ENCODE measurements at places on chromosomes 16 and 17.

- peak; percentile 44 for DNase-seq
These were observed 3.1 kb upstream of the KRT36 start for GRCh38 chr17:41492771-41493170.

DNA sequence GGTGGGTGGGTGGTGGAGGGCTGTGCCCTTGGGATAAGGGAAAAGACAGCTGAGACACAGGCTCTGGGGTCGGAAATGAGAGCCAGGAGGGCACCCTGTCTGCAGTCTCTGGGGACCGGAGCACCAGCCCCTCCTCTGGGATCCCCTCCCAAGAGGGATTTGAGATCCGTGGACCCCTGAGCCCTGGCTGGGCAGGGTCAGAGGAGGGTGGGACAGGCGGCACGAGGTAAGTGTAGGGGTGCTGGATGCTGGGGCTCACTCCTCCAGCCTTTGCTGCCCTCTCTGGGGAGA is 425 bp downstream of the SGSH start:
- peak; percentile 2 for DNase-seq

DNA sequence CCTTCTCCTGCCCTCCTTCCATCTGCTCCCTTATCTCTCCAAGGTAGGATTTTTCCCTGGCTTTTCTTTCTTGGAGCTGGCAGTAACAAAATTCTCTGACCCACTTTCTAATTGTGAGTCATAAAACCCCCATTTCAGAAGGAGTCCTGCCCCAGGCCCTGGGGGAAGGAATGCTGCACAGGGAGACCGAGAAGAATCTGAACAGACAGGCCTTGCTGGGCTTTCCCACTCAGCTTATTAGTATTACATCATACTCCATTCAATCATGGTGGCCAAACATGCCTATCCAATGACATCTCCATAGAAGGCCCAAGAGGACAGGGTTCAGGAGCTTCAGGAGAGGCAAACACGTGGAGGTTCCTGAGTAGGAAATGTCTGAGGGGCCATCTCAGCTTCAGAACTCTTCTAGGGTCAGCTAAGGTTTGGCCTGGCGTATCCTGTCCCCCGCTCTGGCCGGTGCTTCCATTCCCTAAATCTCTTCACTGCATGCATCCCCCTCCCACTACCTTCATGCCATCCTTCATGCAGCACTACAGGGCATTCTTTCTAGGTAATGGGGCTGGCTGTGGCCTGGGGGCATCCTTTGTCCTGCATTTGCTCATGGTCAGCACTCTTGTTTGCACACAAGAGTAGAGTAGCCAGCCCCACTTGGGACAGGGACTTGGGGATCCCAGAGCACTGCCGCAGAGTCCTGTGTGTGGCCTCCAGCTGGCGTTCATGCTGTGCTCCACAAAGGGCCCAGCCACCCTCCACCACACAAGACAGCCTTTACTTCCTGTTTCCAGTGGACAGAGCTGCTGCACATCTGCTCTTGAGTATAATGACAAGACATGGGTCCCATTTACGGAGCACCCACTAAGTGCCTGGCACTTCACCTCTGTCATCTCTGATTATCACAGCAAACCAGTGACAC is 8.2 kb downstream of the SLC6A2 start:
- DNase-seq: peak; percentile 68

DNA sequence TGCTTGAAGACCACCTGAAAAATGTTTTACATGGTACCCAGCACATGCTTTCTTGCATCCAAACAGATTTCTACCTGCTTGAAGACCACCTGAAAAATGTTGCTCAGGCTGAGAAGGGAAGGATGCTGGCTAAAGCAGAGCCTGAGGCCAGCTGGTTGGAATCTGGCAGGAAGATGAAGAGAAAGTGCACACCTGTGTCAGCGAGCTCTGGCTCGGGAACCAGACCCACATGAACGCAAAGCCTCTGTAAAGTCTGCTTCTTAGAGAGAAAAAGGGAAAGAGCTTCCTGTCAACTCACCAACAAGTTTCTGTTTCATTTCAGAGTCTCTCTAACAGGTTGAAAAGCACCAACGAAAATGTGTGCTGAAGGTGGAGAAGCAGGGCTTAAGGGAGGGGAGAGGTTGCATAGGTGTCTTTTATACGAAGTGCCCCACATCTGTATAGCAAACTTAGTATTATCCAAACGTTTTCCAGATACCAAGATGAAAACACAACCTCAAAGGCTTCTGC is 226.0 kb downstream of the TOX3 start:
- DNase-seq: no peak

DNA sequence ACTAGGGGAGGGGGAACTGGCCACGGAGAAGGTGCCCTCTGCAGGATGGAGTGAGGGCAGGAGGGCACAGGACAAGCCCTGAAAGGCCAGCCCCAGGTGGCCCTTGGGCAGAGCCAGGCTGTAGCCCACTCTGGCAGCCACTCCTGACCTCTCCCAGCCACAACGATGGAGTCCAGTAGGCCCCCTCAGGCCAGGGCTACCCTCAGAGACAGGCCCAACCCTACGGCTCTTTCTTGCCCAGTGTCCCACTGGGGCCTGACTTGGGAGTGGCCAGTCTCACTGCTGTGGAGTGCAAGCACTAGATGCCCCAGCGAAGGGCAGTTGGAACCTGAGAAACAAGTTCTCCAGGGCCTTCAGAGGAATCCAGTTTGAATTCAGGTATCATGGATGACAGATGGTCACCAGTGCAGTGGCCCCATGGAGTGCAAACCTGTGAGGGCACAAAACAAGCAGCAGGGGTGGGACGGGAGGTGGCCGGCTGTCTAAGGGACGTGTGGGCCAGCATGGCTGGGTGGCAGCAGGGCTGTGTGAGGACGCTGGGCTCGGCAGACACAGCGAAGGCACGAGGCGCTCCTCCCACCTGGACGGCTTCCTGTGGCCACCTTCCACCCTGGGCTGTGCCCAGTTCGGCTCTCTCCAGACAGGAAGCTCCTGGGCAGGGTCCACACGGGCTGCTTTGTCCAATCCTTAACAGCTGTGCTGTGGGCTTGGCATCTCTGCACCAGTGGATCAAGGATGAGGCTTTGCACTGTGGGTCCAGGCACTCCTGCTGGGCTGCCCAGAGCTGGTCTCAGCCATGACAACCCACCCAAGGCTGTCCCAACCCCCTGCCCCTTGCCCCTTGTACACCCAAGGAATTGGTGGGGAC is 72.1 kb downstream of the AMFR start:
- DNase-seq: no peak

DNA sequence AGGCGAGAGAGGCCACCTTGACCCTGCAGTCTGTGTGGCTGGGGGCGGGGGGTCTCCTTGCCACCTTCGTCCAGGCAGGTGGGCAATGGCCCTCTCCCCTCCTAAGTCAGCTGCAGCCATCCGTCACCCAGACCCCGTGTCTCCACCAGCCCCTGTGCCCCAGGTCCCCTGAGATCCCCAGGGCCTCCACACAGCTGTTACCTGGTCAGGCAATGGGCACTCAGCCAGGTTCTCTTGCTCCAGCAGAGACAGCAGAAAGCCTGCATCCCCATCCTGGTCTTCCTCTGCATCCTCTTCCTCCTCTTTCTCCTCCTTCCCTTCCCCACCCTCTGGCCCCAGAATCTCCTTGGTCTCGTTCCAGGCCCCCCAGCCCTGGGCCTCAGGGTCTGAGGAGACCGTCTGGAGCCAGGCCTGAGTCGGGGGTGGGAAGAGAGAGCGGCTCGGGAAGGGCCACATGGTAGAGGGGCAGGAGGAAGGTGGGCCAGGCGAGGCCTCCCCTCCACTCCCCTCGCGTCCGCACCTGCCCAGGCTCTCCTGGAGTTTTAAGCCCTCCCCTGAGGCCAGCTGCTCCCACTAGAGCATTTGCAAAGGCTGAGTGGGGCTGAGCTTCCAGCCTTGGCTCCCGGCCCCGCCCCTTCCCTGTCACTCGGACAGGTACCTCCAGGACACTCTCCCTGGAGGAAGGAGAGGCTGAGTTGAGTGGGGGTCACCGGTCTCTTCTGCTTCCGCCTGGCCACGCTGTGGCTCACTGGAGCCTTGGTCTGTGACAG is at the start of gene PABPN1L:
PABPN1L (minus strand) TSS at position 510 of the 770 bp plus-strand sequence; CDS start at position 456, 54 bp downstream.
- no peak for DNase-seq

DNA sequence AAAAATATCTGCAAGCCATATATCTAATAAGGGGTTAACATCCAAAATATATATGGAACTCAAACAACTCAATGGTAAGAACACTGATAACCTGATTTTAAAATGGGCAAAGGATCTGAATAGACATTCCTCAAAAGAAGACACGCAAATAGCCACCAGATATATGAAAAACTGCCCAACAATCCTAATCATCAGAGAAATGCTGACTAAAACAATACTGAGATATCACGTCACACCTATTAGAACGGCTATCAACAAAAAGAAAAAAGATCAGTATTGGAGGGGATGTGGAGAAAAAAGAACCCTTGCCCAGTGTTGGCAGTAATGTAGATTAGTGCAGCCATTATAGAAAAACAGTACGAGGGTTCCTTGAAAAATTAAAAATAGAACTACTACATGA is 97.2 kb downstream of the CEP112 start:
- no peak for DNase-seq

DNA sequence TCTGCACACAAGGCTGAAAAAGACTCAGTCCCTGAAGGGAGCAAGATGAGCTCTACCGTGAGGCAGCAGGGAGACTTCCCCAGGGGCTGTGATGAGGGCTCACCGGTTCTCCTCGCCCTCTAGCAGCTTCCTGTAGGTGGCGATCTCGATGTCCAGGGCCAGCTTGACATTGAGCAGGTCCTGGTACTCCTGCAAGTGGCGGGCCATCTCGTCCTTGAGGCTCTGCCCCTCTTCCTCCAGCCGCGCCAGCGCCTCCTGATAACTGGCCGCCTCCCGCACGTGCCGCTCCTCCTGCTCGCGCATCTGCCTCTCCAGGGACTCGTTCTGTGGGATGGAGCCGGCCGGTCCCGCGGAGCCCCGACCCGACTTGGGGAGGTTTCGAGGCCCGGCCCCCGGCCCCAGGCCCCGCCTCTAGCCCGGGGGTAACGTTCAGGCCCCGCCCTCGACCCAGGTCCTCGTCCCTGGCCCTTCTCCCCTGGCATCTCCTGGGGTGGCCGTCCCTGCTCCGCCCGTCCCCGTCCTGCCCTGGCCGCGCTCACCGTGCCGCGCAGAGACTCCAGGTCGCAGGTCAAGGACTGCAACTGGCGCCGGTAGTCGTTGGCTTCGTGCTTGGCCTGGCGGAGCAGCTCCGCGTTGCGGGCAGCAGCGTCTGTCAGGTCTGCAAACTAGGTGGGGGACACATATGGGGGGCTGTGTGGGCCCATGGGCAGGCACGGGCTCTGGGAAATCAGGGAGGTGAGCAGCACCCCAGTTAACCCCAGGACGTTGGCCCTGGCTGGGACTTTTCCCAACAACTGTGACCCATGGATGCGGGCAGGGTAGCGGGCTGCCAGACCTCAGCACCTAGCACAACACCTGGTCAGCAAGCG is 3.9 kb downstream of the GFAP start:
- DNase-seq: peak; percentile 55

All from fibroblast of skin of right biceps (primary cell).